A172 (cell line): ENCODE measurements at places on chromosomes 1 and 21.

GRCh38 chr1:90911353-90911752 is 110.5 kb downstream of the ZNF644 start:
- DNase-seq = no peak

DNA sequence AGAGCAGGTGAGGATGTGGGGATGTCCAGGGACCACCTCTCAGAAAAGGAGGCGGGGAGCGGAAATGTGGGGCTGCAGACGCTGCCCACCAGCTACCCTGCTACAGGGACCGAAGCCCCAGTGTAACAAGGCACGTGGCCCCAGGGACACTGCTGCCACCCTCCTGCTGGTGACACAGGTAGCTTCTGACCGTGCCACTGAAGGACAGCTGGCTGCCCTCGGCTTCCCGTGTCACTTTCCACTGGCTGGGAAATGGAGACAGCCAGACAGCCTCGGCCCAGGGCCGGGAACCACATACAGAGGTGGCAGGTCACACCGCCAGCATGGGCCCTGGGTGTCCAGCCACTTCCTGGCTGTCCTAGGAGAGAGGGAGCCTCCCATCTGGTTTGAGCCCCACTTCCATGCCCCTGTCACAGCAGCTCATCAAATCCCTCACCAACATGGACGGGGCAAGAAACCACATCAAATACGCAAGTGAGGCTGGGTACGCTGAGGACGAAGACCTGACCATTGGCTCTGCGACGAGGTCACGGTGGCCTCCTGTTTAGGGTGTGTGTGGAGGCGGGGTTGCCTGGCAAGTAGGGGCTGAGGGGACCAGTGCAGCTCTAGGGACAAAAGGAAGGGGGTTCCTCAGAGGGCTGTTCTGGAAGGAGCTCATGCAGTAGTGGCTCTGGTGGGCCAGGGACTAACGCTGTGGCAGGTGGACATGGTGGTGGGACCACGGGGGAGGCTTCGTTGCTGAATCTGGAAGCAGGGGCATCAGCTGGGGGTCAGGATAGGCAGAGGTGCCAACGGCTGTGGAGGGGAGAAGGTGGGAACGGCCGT is 5.0 kb downstream of the PEX10 start:
- no peak for DNase-seq

GRCh38 chr21:42269386-42269785 is 45.8 kb downstream of the TFF3 start:
- no peak for DNase-seq

- no peak for DNase-seq
These were observed 9.8 kb downstream of the IFNGR2 start for GRCh38 chr21:33412832-33413519.

GRCh38 chr1:201116091-201116490 is 3.9 kb upstream of the CACNA1S start:
- no peak for DNase-seq

DNA sequence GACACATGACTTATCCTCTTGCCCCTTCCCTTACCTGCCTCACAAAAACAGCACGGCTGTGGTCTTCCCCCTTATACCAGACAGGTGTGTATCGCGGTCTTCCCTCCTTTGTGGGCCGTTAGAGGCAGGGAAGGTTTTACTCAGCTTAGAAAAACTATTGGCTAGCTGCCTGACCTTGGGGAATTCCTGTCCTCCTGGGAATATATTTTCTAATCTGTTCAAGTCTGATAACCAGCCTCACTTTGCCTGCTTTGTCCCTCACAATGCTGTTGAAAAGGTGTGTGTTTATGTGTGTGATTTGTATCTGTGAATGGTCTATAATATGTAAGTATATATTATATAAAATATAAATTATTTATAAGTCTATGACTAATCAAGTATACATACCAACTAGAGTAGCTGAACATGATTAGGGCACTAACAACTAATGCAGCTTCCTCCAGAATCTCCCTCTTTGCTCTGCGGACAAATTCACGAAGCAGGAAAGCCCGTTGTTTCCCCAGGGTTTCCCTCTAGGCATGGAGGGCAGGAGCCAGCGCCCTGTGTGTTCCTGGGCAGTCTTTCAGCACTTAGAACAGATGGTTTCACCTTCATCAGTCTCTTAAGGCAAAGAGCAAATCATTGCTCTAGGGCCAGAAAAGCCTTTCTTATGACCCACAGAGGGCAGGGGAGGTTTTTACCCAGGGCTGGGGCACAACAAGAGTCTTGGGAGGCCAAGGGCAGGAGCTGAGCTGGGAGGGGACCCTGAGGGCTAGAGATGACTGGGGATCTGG is 25.6 kb downstream of the SLC26A9 start:
- no peak for DNase-seq

GRCh38 chr1:27648602-27649305 is 13.8 kb upstream of the FGR start:
- no peak for DNase-seq

- DNase-seq = peak; percentile 23
These were observed 5.4 kb downstream of the BLACAT1 start for GRCh38 chr1:205450448-205450847.

GRCh38 chr1:93615582-93616150 is 66.0 kb downstream of the BCAR3 start:
- DNase-seq = peak; percentile 46

GRCh38 chr1:204792354-204792692 is 78.3 kb upstream of the NFASC start:
- DNase-seq = no peak

GRCh38 chr1:53645690-53646078 is 93.3 kb downstream of the GLIS1 start:
- DNase-seq = no peak

GRCh38 chr1:30969903-30970302 is 61.3 kb upstream of the SDC3 start:
- no peak for DNase-seq

DNA sequence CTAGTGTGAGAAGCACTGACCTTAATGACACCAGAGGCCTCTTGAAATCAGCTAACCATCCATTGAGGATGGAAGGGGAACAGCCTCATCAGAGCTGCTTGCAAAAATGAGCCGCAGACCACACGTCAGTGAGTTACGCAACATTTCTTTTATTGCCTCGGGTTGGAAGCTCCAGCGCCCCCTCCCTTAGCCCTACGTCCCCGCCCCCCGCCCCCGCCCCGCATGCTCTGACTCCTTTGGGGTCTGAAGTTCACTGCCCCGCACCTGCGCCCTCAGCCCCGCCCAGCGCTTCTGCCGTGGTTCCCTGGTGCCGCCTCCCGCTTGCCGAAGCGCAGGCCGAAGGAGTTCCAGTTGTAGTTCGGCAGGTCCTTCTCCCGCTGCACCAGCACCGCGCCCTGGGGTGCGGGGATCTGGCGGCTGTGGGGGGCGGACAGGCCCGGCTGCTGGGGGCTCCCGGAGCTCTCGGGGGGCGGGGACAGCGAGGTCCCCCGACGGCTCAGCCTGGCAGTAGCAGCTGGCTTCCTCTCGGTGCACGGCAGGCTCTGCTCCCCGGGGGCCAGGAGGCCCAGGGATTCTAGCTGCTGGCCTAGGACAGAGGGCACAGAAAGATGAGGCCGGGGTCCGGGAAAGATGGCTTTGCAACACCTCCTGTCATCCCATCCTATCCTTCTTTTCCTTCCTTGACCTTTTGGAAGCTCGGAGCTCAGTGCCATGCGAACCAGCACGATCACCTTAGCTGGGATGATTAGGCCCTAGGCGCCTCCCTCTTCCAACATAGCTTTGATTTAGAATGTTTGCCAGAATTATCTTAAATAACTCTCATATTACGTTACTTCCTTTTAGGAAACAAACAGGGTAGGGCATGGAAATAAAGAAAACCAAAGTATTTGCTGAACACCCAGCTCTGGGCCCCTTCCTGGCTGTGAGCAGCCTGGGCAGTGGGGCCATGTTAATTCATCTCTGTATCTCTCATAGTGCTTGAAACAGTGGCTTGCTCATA is 5.8 kb downstream of the KISS1 start:
- no peak for DNase-seq

GRCh38 chr21:16162953-16163352 is 433.2 kb downstream of the USP25 start:
- DNase-seq = no peak

- DNase-seq = no peak
These were observed 16.1 kb upstream of the PEX10 start for GRCh38 chr1:2428490-2428889.

DNA sequence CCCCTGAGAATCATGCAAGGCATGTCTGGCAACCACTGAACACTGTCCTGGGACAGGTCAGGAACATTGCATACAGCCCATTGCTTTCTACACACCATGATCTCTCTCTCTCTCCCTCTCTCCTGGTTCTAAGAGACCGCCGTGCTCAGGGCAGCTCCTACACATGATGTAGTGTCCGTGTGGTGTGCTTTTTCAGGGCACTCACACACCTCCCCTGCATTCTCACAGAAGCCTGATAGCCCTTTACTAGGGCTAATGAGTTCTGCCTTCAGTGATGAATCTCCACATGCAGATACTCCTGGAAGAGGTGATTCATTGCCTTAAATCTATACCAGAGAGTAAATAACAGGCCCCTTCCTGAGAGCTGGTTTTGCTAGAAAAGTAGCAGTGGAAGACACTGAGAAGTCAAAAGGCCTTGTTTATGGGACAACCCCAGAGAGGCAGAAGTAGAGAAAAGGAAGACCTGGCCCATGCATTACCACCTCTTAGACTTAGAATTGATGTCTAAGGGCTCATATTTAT is 7.2 kb upstream of the OLFML2B start:
- no peak for DNase-seq
